ENCODE measurements at places on chromosomes 2 and 18.
A peak's percentile ranks its signal among the peaks of the same experiment; 100 is the strongest.

DNA sequence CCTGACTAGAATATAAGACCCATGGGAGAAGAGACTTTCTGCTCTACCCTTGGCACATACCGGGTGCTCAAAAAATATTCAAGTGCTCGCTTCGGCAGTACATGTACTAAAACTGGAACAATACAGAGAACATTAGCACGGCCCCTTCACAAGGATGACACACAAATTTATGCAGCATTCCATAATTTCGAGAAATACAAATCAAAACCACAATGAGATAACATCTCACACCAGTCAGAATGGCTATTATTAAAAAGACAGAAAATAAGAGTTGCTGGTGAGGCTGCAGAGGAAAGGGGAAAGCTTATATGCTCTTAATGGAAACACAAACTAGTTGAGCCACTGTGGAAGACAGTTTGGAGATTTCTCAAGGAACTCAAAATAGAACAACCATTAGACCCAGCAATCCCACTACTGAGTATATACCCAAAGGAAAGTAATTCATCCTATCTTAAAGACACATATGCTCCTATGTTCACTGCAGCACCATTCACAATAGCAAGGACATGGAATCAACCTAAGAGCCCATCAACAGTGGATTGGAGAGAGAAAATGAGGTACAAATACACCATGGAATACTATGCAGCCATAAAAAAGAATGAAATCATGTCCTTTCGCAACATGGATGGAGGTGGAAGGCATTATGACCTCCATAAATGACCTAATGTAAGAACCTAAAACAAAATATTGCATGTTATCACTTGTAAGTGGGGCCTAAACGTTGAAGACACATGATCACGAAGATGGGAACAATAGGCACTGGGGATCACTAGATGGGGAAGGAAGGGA is 71.6 kb upstream of the CYP1B1 start:
- H3K27ac ChIP-seq: peak overlapping the region; percentile 78
- no peak for DNase-seq
- no peak overlapping the region for H3K4me3 ChIP-seq
- no peaks in the 10 kb centered on the region for H3K27me3 ChIP-seq
- H3K4me1 ChIP-seq: peaks cover 12% of the 10 kb centered on the region

- H3K27me3 ChIP-seq: no peaks in the 10 kb centered on the region
- peaks cover 48% of the 10 kb centered on the region for H3K4me1 ChIP-seq
- H3K4me3 ChIP-seq: no peak overlapping the region
- H3K36me3 ChIP-seq: no peaks in the 10 kb centered on the region
- no peak overlapping the region for H3K27ac ChIP-seq
- DNase-seq: no peak
These were observed 9.0 kb upstream of the SLC20A1 start for GRCh38 chr2:112636605-112637288.

- no peaks in the 10 kb centered on the region for H3K27me3 ChIP-seq
- peaks cover 17% of the 10 kb centered on the region for H3K4me1 ChIP-seq
- no peak overlapping the region for H3K4me3 ChIP-seq
- H3K36me3 ChIP-seq: no peaks in the 10 kb centered on the region
- no peak overlapping the region for H3K27ac ChIP-seq
- no peak for DNase-seq
These were observed 129.5 kb downstream of the MTCL1 start for GRCh38 chr18:8834881-8835280.

DNA sequence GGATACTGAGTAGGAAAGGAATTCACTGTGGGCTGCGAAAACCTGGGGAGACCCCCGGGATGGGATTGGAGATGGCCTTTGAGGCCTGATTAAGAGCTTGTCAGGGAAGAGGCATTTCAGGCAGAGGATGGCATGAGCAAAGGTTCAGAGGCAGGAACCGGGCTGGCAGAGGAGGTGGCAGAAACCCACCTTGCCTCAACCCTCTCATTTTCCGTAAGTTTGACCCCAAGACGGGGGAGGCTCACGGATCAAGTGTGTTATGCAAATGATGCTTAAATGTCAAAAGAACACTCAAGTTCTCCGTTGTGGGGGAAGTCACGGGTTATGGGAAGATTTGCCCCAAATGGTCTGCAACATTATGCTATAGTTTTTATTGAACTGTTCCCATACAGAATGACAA is 88.3 kb downstream of the MYCN start:
- H3K27me3 ChIP-seq: no peaks in the 10 kb centered on the region
- no peaks in the 10 kb centered on the region for H3K4me1 ChIP-seq
- no peak overlapping the region for H3K4me3 ChIP-seq
- H3K27ac ChIP-seq: no peak overlapping the region

GRCh38 chr2:179455824-179456223 is 191.2 kb upstream of the SESTD1 start:
- H3K4me1 ChIP-seq: no peaks in the 10 kb centered on the region
- no peak overlapping the region for H3K4me3 ChIP-seq
- H3K36me3 ChIP-seq: no peaks in the 10 kb centered on the region
- no peak overlapping the region for H3K27ac ChIP-seq
- DNase-seq: no peak

DNA sequence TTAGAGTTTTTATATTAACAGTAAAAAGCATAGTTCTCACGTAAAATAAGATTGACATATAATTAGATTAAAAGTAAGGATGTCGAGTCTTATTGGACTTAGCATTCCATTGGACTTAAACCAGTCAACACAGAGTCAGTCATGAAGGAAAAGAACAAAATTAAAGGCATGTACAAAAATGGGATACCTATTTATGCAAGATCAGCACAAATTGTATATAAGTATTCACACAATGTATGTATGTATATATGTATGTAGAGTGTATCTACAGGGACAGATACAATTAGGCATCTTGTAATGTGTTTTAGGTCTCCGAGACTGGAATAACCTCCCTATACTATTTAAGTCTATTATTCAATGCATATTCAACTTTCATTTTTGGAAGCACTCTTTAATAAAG is 419.1 kb downstream of the PARD3B start:
- no peak overlapping the region for H3K27ac ChIP-seq
- H3K4me3 ChIP-seq: no peak overlapping the region
- no peaks in the 10 kb centered on the region for H3K4me1 ChIP-seq
- DNase-seq: no peak
- no peaks in the 10 kb centered on the region for H3K36me3 ChIP-seq

DNA sequence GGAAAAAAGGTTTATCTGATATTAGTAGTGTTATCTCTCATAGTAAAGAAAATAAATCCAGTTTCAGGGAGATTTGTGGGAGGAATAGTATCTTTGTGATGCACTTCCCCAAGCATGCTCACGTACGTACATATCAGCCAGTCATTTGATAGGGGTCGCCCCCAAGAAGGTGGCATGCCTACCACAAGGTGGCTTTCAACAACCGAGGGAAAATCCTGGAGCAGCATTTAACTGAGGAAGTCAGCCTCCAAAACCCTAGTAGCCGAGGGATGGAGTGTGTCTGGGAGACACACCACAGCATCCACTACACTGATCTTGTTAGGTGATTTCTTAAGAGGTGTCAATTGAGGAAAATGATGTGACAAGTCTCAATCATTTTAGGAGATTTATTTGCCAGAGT is 623.9 kb downstream of the NYAP2 start:
- DNase-seq: no peak
- no peak overlapping the region for H3K4me3 ChIP-seq
- H3K4me1 ChIP-seq: no peaks in the 10 kb centered on the region
- no peaks in the 10 kb centered on the region for H3K36me3 ChIP-seq

GRCh38 chr2:64311948-64312621 is 141.9 kb upstream of the LGALSL start:
- peak; percentile 61 for DNase-seq
- H3K4me3 ChIP-seq: no peak overlapping the region
- no peaks in the 10 kb centered on the region for H3K36me3 ChIP-seq
- no peaks in the 10 kb centered on the region for H3K27me3 ChIP-seq
- peaks cover 18% of the 10 kb centered on the region for H3K4me1 ChIP-seq

DNA sequence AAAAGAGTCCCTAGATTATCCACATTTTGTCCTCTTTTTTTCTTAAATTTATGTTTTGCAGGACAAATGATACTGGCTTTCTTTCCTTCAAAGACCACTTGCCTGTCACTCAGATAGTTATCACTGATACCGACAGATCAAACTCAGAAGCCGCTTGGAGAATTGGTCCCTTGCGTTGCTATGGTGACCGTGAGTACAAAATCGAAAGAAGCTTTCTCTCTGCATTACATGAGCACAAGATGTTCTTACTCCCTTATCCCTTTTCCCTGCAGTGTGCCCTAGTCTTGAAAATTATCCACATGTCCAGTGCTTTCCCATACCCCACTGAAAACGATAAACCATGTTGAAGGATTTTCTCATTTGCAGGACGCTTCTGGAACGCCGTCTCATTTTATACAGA is 738.5 kb downstream of the CNTNAP5 start:
- no peaks in the 10 kb centered on the region for H3K27me3 ChIP-seq
- H3K4me1 ChIP-seq: no peaks in the 10 kb centered on the region
- H3K4me3 ChIP-seq: no peak overlapping the region
- H3K27ac ChIP-seq: no peak overlapping the region
- DNase-seq: no peak

- H3K4me3 ChIP-seq: no peak overlapping the region
- no peaks in the 10 kb centered on the region for H3K27me3 ChIP-seq
- DNase-seq: no peak
- H3K27ac ChIP-seq: no peak overlapping the region
- no peaks in the 10 kb centered on the region for H3K36me3 ChIP-seq
These were observed 76.1 kb downstream of the EPB41L3 start for GRCh38 chr18:5467671-5468070.

- no peaks in the 10 kb centered on the region for H3K4me1 ChIP-seq
- no peak for DNase-seq
- H3K4me3 ChIP-seq: no peak overlapping the region
- no peaks in the 10 kb centered on the region for H3K27me3 ChIP-seq
- H3K36me3 ChIP-seq: no peaks in the 10 kb centered on the region
These were observed 17.9 kb upstream of the DSG3 start for GRCh38 chr18:31429623-31430022.

DNA sequence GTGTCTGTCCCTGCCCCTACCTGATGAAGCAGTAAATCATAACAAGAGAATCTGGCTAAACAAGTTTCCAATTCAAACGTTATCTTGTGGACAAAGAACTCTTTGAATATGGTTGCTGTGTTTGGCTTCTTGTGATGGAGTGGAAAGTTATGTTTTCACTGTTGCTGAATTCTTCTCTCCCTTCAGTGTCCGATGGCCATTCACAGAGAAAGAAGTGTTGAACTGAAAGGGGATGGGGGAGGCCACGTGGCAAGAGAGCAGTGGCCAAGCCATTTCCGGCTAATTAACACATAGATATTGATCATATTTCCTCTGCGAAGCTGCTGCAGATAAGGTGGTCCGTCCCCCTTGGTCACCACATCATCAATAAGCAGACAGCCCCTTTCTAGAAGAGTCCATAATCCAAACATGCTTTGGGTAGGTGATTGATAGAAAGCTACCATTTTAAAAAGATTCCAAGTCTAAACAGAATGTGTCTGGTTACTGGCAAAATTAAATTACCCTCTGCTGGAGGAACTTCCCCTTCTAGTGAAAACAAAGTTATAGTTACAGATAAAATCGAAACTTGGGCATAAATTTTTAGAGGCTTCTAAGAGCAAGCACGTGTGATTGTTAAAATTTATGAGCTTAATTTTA is 36.9 kb upstream of the FZD7 start:
- H3K27ac ChIP-seq: no peak overlapping the region
- no peaks in the 10 kb centered on the region for H3K36me3 ChIP-seq
- no peaks in the 10 kb centered on the region for H3K4me1 ChIP-seq

GRCh38 chr18:228586-228985 is 39.3 kb downstream of the THOC1 start:
- no peaks in the 10 kb centered on the region for H3K27me3 ChIP-seq
- no peak overlapping the region for H3K27ac ChIP-seq
- no peaks in the 10 kb centered on the region for H3K4me1 ChIP-seq

GRCh38 chr2:163259489-163259888 is 420.9 kb upstream of the KCNH7 start:
- no peak overlapping the region for H3K4me3 ChIP-seq
- H3K27ac ChIP-seq: no peak overlapping the region
- no peaks in the 10 kb centered on the region for H3K4me1 ChIP-seq
- H3K36me3 ChIP-seq: no peaks in the 10 kb centered on the region
- H3K27me3 ChIP-seq: no peaks in the 10 kb centered on the region
- DNase-seq: no peak

GRCh38 chr18:54806526-54806925 is 21.8 kb upstream of the RAB27B start:
- no peak overlapping the region for H3K27ac ChIP-seq
- no peaks in the 10 kb centered on the region for H3K27me3 ChIP-seq
- no peaks in the 10 kb centered on the region for H3K4me1 ChIP-seq
- no peak overlapping the region for H3K4me3 ChIP-seq
- no peak for DNase-seq

- no peaks in the 10 kb centered on the region for H3K36me3 ChIP-seq
- no peaks in the 10 kb centered on the region for H3K4me1 ChIP-seq
- no peak overlapping the region for H3K27ac ChIP-seq
- H3K4me3 ChIP-seq: no peak overlapping the region
These were observed 7.7 kb downstream of the KIF1A start for GRCh38 chr2:240812301-240812680.

- no peak overlapping the region for H3K27ac ChIP-seq
- no peaks in the 10 kb centered on the region for H3K36me3 ChIP-seq
These were observed 78.8 kb upstream of the TTN start for GRCh38 chr2:178886006-178886405.

DNA sequence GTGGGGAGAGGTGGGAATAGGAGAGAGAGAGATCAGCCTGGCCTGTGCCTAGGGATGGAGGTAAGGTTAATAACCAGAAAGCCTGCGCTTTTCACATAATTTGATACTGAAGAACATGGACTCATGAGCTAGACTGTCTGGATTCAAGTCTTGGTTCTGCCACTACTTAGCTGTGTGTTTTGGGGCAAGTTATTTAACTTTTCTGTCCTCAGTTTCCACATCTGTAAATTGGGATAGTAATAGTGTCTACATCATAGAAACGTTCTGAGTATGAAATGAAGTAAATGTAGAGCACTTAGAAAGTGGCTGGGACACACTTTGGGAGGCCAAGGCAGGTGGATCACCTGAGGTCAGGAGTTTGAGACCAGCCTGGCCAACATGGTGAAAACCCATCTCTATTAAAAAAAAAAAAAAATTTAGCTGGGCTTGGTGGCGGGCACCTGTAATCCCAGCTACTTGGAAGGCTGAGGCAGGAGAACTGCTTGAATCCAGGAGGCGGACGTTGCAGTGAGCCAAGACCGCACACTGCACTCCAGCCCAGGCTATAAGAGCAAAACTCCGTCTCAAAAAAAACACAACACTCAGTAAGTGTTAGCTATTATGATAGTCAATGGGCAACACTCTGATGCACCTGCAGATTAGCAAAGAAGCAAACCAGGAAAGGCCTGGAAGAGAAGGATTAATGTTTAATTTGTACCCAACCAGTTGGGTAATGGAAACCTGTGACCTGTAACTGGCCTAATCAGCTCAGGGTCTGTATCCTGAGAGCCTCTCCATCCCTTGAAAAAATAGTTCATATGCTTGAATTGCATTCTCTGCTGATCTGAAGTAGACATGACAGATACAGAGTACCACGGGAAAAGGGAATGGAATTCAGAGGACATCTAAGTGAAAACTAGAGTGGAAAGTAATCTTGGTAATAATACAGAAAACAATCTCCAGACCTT is 6.8 kb downstream of the GALM start:
- H3K36me3 ChIP-seq: no peaks in the 10 kb centered on the region
- H3K4me3 ChIP-seq: no peak overlapping the region
- DNase-seq: no peak
- peaks cover 13% of the 10 kb centered on the region for H3K4me1 ChIP-seq
- H3K27ac ChIP-seq: no peak overlapping the region

- no peak for DNase-seq
- H3K36me3 ChIP-seq: no peaks in the 10 kb centered on the region
- no peak overlapping the region for H3K4me3 ChIP-seq
- H3K27me3 ChIP-seq: no peaks in the 10 kb centered on the region
- H3K4me1 ChIP-seq: no peaks in the 10 kb centered on the region
These were observed 690.4 kb downstream of the RNF144A start for GRCh38 chr2:7607441-7608173.

- no peak for DNase-seq
- H3K36me3 ChIP-seq: peaks cover 75% of the 10 kb centered on the region
- no peak overlapping the region for H3K4me3 ChIP-seq
- no peaks in the 10 kb centered on the region for H3K4me1 ChIP-seq
These were observed 215.7 kb downstream of the DYSF start for GRCh38 chr2:71669058-71669456.
